Central memory CD8-positive, alpha-beta T cell (primary cell): ENCODE measurements at places on chromosomes 2 and 18.

DNA sequence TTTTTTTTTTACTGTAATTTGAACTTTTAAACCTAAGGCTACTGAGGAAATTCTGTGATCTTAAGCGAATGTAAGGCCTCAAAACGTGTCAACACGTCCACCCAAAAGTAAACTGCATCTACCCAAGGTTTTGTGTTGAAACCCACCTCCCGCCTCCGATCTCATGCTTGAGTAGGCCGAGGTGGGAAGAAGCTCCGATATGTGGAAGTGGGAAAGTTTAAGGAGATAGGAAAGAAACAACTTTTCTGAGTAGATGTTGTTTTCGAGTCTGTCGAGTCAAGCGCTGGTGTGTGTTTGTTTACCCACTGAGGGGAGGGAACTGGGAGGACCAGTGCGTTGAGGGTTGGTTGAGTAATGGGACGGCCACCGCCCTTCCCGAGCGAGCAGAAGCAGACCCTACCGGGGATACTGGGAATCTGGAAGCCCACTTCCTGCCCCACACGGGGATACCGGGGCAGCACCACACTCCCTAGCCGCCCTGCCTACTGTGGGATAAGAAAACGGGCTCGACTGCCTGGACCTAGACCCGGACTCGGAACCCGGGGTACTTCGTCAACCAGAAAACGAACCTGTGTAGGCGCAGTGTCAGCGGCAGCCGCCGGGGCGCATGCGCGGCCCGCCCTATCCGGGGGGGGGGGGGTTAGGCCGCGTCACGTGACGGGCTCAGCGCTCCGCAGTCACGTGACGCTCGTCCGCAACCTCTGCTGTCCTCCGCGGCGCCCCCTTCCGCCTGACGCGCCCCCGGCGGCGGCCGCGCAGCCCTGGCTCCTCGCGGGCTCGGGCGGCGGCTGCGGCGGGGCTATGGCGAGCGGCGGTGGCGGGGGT is at the start of gene RETREG2:
RETREG2 (plus strand) TSS at position 724 of the 825 bp plus-strand sequence; CDS start at position 802, 78 bp downstream.
- H3K27me3 ChIP-seq: no peaks in the 10 kb centered on the region
- H3K4me1 ChIP-seq: peaks cover 61% of the 10 kb centered on the region
- peak; percentile 71 for DNase-seq
- peaks cover 49% of the 10 kb centered on the region for H3K36me3 ChIP-seq

- no peaks in the 10 kb centered on the region for H3K27me3 ChIP-seq
- no peak for DNase-seq
- peaks cover 2% of the 10 kb centered on the region for H3K36me3 ChIP-seq
- H3K4me3 ChIP-seq: no peak overlapping the region
- H3K4me1 ChIP-seq: no peaks in the 10 kb centered on the region
Observed at GRCh38 chr2:60033325-60033724, 520.1 kb downstream of the BCL11A start.

GRCh38 chr18:40431071-40431985 is 1523.7 kb upstream of the PIK3C3 start:
- no peaks in the 10 kb centered on the region for H3K36me3 ChIP-seq
- no peak for DNase-seq
- no peak overlapping the region for H3K4me3 ChIP-seq
- H3K4me1 ChIP-seq: no peaks in the 10 kb centered on the region
- no peaks in the 10 kb centered on the region for H3K27me3 ChIP-seq

DNA sequence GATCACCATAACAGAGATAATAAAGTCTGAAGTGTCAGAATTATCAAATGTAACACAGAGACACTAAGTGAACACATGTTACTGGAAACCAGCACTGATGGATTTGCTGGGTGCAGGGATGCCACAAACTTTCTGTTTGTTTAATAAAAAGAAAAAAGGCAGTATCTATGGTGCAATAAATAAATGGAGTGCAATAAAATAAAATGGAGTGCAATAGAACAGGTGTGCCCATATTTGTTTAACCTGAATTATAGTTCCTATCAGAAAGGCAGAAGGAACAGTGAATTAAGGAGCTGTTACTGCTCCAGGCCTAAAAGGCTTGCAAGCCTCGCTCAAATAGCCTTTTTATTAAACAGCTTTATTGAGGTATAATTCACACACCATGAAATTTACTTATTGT is 81.0 kb upstream of the KIDINS220 start:
- H3K27me3 ChIP-seq: peaks cover 15% of the 10 kb centered on the region
- H3K4me1 ChIP-seq: no peaks in the 10 kb centered on the region
- H3K27ac ChIP-seq: no peak overlapping the region

DNA sequence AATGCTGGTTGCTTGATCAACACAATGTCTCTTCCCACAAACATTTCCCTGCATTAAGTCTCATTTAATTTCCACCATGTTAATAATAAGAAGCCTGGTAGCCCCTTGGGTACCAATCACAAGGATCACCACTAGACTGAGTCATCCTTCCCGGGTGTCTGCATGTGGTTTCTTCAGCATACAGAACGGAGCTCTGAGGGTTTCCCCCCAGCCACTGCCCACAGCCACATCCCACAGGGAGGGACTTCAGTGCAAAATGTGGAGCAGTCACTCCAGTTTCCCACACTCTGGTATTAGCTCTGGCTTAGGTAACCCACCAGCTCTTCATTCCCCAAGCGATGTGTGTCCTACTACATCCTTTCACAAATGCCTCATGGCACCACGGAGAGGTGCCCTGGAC is 42.7 kb upstream of the POLE4 start:
- H3K27me3 ChIP-seq: peaks cover 42% of the 10 kb centered on the region
- no peak overlapping the region for H3K4me3 ChIP-seq
- DNase-seq: no peak
- no peaks in the 10 kb centered on the region for H3K36me3 ChIP-seq
